ENCODE measurements at places on chromosomes 11 and 22.

- DNase-seq = no peak
Measured at GRCh38 chr11:77525455-77526091, 51.7 kb upstream of the PAK1 start.

DNA sequence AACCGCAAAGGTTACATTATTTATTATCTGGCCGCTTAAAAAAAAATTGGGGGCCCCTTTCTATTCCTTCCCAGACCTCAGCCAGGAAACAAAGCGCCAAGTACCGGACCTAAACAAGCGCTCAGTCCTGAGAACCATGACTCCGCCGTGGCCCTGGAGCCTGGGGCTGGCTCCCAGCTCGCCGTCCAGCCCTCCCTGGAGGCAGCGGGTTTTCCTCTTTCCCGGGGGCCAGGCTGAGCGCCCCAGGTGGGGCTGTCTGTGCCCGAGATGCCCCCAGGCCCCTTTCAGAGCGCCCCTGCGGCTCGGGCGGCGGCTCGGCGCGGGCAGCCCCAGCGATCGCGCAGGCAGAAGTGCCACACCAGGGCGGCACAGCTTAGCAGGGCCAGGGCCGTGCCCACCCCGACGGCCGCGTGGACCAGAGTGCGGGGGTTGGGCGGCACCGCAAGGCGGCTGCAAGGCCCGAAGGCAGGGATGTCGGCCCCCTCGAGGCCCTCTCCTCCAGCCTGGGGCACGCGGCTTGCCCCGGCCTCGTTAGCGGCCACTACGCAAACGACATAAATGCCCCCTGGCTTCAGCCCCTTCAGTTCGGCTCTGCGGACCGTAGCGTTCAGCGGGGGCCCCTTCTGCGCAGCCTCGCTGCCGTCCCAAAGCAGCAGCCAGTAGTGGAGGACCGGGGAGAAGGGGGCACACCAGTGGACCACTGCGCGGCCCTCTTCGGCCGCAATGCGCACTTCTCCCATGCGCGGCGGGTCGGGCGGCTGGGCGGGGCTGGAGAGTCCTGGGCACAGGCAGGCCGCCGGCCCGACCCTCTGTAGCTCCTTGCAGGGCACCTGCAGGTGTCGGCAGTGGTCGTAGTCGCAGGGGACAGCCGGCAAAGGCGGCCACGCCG, 1.6 kb downstream of the LRRN4CL start:
- DNase-seq = no peak

DNA sequence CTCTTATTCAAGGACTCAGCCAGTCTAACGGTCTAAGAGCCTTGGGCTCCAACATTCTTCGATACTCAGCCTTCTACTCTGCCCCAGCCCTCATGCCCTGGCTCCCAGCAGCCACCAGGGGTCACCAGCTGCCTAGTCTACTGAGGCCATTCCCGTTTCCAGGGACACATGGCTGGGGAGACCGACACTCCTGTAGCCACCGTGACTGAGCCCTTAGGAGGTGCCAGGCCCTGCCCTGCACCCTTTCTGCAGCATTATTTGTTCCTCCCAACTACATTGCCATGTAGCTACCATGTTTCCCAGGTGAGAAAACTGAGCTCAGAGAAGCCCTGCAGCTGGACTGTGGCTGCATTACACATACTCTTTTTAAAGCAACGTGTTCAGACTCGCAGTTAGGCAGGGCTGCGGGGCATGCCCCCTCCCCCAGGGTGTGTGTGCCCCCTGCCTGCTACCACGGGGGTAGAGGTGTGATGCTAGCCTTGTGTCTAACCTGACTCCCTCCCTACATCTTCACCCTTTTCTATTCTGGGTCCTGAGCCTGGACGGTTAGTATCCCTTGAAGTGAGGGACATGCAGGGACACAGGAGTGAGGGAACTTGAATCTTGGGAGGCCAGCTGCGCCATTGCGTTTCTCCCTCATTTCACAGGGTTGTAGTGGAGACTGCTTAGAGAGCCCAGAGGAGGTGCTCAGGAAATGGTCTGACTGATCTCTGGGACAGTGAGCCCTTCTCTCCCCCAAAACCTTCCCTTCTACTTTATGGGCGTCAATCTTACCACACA, 17.5 kb downstream of the ATG16L2 start:
- peak; percentile 44 for DNase-seq

DNA sequence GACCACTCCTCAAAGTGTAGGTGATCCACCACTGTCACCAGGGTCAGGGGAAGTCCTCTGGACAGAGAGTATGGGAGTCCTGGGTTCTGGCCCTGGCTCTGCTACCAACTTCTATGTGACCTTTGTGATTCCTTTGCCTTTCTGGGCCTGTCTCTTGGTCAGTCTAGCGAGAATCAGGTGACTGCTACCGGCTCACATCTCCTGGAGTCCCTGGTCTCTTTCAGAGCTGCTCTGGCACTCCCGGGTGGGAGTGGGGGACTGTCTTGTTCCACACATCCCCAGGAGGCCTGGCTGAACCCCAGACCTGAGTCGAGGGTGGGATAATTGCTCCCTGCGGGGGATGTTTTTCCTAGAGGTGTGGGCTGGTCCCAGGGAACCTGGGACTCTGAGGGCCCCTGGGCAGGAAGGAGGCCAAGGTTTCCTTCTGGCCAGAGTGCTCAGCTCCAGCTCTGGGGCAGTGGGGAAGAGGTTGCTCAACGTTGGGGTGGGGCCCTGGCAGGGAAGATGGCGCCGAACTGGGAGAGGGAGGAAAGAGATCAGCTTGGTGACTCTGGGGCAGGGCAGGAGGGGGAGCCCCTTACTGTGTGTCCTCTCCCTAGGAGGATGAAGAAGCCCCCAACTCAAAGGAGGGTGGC, 2.1 kb downstream of the SOX10 start:
- DNase-seq = no peak

- DNase-seq = no peak
Measured at GRCh38 chr11:37506531-37506930, 908.5 kb upstream of the RAG2 start.

- DNase-seq = no peak
Measured at GRCh38 chr11:95486466-95486865, 255.5 kb upstream of the SESN3 start.

DNA sequence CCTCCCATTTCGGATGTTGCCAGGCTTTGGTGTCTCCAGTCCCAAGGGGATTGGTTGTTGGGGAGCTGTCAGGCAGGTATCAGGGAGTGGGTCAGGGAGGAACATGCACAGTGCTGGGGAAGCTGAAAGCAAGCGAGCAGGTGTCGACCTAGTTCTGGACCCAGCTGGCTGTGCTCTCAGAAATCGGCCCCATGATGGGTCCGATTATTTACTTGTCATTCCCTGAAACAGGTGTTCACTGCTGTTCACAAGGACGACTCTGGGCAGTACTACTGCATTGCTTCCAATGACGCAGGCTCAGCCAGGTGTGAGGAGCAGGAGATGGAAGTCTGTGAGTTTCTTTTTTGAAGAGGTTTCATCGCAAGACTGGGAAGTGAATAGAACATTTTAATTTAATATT, 76.8 kb downstream of the JAM3 start:
- no peak for DNase-seq

DNA sequence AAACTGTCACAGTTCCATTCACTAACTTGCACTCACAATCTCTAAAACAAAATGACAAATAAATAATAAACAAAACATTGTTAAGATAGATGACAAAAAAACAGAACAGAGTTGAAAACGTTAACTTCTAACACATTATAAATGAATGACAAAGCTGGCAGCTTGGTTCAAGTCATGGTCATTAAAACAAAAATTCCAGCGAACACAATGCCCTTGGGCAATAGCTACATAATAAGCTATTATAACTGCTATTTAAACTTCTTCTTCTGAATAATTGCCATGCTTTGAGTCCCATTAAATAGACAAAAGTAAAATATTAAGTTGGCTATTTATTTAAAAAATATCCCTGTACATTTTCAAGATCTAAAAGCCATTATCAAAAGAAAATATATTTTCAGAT, 54.7 kb downstream of the PICALM start:
- no peak for DNase-seq

DNA sequence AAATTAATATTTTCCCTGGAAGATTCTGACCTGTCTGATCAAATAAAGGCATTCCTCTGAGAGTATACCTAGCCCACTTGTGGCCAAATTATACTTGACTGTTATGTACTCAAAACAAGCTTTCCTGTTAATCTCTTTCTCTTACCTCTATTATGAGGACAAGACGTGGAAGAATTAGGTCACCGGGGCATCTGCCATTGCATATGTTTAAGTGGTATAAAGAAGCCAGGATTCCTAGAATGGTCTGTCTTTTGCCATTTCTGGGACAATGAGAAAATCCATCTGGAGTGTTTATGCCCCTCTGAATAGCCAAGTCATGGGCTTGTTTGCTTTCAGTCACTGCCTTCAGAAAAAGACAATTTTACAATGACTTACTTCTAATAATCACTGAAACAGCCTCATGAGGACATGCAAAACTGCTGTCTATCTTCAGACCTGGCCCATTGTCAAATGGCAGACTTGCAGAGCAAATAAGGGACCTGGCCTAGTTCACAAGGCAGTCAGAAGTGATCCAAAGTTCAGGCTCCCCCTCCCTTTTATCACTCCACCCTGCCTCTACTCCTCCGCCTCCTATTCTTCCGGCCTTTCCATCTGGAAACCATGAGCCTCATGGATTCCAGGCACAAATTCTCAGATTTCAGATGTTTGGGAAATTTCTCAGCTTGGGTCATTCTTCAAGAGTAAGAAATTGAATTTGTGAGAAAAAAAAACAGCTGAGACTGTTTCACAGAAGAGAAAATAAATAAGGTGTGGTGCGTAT, 128.1 kb upstream of the LDLRAD3 start:
- DNase-seq = no peak

- DNase-seq = no peak
Measured at GRCh38 chr11:134330611-134331353, 1.0 kb upstream of the GLB1L2 start.

- no peak for DNase-seq
Measured at GRCh38 chr11:126702987-126703386, 297.6 kb downstream of the KIRREL3 start.

- no peak for DNase-seq
Measured at GRCh38 chr22:27422442-27422841, 379.1 kb downstream of the MN1 start.

DNA sequence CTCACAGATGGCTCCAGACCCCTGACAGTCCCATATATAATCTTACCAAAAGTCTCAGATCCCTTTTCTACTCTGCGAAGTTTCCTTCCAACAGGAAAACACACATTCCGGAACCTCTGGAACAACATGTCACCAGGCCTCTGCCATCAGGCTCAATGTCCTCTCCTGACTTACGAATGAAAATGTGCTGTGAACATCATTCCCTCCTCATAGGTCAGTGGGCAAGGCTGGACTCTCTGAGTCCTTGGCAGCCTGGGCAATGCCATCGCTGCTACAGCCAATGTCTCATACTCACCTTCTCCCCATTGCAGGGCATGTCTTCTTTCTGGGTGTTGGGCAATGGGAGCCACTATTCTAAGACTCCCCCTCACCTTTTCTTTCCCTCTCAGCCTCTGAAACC, 1.7 kb upstream of the HPX start:
- no peak for DNase-seq

DNA sequence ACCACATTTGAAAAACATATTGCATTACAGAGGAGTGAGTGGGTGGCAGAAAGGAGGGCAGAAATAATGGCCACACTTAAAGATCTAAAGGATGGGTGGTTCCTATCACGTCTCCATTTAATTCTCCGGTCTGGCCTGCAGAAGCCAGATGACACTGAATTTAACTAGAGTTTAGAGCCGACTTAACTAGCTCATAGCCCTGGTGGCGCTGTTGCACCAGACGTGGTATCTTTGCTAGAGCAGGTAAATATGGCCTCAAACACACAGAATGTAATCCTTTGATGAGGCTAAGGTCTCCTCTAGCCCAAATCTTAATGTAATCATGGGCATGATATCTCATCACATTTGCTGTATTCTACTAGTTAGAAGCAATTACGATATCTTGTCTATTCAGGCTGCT, 51.5 kb upstream of the GAL start:
- DNase-seq = peak; percentile 49

- no peak for DNase-seq
Measured at GRCh38 chr22:37634417-37634924, 5.0 kb upstream of the SH3BP1 start.

- no peak for DNase-seq
Measured at GRCh38 chr22:39652990-39653786, 82.6 kb downstream of the CACNA1I start.

DNA sequence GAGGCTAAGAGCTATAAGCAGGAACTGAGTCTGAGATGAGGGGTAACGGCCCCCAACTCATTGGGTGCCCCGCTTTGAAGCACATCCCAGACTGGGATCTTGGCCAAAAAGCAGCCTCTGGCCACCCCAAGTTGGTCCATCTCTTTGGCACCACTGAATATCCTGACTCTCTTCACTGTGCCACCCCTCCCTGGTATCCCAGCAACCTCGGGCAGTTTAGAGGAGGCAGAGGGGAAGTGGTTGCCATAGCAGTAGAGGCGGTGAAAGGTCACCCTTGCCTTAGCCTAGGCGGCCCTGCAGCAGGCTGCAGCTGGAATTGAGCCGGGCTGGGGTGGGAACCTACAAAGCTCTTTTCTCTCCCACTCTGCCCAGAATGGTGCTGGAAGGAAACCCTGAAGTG, 1.1 kb downstream of the PELI3 start:
- DNase-seq = peak; percentile 31

DNA sequence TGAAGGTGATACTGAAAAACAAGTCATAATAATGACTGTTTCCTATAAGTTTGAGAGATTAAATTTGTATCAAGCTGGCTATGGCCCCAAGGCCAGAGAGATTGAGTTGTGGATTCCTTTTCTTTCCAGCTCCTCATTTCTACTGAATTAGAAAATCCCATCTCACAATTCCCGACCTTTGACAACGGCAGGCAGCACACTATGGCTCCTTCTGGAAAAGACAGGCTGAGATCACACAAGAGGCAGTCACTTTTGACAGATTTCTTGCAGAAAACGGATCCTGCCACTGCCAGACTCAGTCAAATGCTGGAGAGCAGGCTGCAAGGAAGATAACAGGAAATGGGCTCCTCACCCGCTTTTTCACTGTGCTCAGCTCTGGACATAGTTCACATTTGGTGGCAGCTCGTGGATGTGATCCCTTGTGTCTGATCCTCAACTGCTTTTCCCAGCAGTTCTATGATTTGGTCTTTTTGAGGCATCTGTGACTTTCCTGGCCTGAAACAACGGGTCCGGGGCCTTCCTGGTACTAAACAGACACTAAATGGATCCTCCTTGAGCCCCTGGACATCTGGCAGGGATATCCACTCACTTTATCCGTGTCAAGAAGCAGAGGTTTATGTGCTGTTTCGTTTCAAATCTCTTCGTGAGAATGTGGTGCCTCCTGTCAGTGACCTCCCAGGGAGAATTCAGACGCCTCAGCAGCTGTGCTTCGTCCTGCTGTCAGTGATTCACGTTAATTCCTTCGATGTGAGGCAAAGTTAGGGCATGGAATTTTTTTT, 26.1 kb upstream of the RTL6 start:
- no peak for DNase-seq

GRCh38 chr11:121965330-121965729, 150.7 kb downstream of the BLID start:
- DNase-seq = no peak

GRCh38 chr11:95827696-95828095, 37.4 kb downstream of the CEP57 start:
- DNase-seq = no peak

GRCh38 chr11:33857933-33858371, 33.9 kb downstream of the LMO2 start:
- DNase-seq = peak; percentile 77
